ENCODE measurements at places on chromosomes 6 and 20.

DNA sequence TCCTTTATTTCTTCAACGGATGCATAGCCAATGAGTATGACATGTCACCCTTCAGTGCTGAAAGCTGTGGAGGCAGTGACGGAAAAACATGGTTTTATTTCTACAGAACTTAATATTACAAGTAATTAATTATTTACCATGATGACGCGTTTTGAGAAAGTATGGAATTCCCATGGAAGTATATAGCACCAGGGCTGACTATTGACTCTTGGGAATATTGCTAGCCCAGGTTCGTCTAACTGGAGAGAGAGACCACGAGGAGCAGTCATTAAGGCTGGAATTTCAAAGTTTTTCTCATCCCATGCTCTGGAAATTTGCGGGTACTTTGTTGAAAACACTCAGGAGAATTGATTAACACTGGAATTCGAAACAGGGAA lies 155.2 kb upstream of the PRSS16 start:
- no peak for DNase-seq

GRCh38 chr6:146700078-146700686 lies 101.4 kb downstream of the ADGB start:
- DNase-seq, result peak; percentile 60

GRCh38 chr6:163717106-163717764 lies 302.7 kb downstream of the QKI start:
- DNase-seq, result no peak

DNA sequence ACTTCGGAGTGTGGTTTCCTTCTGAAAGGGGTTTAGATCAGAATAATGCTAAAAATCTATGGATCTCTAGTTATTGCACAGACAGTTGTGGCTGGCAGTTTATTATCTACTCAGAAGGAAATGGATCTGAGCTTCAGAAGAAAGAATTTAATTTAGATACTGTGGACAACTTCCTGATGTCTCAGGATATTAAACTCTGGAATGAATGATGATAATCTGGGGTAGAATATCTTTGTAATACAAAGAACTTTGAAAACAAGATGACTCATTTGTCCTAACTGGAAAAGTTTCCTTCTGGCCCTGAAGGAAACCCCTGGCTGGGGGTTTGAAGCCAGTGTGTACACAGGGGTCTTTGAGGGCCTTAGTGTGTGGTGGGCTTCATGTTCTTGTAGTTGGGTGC lies 78.0 kb downstream of the EDN3 start:
- no peak for DNase-seq

GRCh38 chr20:10565922-10566897 lies 107.6 kb downstream of the JAG1 start:
- DNase-seq, result no peak

- DNase-seq, result no peak
These were observed 141.2 kb downstream of the NRN1 start for GRCh38 chr6:5865506-5866031.

DNA sequence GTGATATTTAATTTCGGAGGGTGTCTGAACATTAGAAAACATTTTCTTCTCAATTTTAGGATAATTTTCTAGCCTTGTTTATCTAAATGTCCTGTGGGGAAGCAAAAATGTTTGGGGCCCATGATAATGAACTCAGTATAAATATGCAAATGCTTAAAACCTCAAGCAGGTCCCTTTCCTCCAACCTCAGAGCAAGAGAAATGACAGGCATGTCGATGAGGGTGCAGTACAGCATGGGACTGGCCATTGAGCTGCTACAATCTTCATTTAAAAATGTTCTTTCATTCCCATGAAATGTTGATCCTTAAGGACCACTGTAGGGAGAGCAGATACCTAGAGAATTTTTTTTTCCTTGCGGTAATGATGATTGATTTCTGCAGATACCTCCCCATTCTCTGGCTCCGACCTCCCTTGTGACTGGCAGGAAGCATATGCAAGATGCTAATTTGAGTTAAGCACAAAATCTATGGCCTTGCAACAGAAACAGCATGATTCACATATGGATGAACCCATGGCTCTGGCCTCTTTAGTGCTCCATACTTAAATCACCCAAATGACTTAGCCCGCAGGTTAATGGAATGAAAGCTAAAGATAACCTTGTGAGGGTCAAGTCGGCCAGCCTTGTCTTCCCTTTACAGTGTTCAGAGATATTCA lies 243.3 kb downstream of the SOX4 start:
- no peak for DNase-seq

GRCh38 chr20:42496595-42496994 lies 693.1 kb downstream of the PTPRT start:
- DNase-seq, result no peak

- peak; percentile 65 for DNase-seq
These were observed 32.5 kb upstream of the ZNF184 start for GRCh38 chr6:27505209-27506027.

DNA sequence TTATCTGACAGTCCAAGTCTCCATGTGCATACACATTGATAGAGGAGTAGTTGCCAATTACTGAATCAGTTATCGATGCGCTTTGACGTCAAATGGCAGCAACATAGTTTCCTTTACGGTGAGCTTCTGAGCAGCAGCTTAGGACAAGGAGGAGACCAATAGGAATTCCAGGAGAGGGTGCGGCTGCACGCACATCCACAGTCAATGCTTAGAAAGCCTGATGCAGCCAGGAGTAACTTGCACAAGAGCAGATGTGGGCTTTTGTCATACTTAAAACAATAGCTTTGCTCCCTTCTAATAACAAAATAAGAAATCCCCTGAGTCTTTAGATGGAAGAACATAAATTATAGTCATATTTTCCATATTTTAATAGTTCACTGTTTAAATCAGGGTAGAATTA lies 442.1 kb downstream of the BCKDHB start:
- no peak for DNase-seq

DNA sequence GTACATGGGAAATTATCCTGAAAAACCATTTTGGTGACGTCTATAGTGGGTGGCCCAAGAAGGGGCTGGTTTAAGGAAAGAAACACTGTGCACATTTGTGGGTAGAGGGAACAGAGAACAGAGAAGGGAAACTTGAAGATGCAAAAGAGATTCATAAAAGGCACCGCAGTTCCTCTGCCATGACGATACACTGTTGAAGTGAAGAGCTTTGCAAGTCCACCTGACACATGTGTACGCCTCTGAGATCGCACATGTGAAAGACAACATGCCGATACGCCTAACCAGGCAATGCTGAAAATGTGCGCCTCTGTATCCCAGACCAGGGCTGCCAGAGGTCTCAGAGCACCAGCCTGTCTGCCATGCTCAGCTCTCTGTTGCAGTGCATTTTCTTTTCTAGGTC lies 180.9 kb downstream of the KIF16B start:
- DNase-seq, result no peak

GRCh38 chr20:46592580-46593362 lies 42.3 kb upstream of the OCSTAMP start:
- no peak for DNase-seq

- no peak for DNase-seq
These were observed 8.7 kb downstream of the CCDC28A start for GRCh38 chr6:138782243-138782642.

GRCh38 chr6:42427871-42428270 lies 23.9 kb downstream of the TRERF1 start:
- DNase-seq, result no peak

- no peak for DNase-seq
These were observed 474.8 kb upstream of the ID4 start for GRCh38 chr6:19362396-19362795.

DNA sequence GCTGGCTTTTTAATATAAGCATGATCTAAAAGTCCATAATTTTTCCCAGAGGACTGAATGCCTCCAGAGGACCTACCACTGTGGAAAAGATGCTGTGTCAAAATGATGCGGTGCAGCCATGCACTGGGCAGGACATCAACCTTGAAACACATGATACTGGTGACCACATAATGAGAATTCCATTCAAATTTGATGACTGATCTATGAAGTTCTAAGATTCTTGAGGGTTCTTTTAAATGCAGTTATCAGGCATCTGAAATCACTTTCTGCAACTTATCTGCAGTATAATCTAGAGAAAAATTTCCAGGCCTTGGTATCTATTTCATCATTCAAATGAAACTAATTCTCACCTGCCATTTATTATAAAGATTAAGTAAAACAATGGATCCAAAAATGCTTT lies 15.0 kb upstream of the MARCKS start:
- no peak for DNase-seq

DNA sequence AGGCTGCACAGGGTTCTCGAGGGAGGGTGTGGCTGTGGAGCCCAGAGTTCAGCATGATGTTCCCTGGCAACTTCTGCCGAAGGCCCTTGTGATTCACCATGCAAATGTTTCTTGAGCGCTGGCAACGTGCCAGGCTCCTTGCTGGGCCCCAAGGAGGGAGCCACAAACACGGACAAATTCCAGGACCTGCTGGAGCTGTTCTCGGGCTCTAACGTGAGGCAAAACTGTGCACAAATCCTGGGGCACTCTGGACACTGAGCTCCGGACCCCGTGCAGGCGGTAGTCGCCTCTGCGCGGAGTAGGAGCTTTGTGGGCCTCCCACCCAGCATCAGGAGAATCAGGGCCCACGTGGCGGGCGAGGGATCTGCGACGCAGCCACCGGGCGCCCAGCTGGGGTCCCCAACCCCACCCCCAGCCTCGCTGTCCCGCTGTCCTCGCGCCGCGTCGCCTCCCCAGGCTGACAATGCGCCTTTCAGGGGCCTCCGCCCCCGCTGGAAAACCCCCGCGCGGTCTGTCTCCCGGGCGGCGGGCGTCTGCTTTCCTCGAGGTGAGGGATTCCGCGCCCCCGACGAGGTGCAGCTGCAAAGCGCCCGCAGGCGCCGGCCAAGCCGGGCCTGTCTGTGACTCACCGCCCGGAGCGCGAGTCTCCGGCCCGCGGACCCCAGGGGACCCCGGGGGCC lies 31.7 kb upstream of the SCUBE3 start:
- peak; percentile 58 for DNase-seq

GRCh38 chr6:133062696-133063306 lies 178.4 kb upstream of the EYA4 start:
- no peak for DNase-seq

DNA sequence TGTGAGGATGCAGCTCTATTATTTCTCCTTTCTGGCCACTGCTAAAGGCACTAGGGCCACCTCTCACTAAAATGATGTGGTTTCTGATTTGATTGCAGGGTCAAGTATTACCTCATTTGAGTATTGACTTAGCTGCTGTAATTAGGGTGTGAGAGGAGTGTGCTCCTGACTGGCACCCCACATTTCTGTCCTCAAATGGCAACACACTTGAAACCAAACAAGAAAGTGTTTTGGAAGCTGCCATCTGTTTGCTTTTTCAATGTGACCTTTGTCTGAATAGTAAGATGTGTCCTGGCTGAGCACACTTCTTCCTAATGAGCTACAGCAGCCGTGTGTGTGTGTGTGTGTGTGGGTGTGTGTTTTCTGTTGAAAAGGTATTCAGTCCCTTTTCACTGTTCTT lies 62.8 kb upstream of the SCP2D1 start:
- DNase-seq, result no peak

DNA sequence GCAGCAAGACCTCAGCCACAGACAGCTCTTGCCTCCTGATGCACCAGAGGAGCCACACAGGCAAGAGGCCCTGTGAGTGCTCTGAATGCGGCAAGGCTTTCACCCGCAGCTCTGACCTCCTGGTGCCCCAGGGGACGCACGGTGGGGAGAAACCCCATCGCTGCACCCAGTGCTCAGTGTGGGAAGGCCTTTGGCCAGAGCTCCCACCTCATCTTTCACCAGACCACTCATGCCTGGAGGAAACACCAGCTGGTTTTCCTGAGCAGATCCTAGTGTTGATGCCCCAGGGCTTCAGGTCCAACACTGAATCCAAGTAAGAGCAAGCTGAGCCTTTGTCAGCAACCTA lies 37.0 kb upstream of the XRN2 start:
- DNase-seq, result no peak

DNA sequence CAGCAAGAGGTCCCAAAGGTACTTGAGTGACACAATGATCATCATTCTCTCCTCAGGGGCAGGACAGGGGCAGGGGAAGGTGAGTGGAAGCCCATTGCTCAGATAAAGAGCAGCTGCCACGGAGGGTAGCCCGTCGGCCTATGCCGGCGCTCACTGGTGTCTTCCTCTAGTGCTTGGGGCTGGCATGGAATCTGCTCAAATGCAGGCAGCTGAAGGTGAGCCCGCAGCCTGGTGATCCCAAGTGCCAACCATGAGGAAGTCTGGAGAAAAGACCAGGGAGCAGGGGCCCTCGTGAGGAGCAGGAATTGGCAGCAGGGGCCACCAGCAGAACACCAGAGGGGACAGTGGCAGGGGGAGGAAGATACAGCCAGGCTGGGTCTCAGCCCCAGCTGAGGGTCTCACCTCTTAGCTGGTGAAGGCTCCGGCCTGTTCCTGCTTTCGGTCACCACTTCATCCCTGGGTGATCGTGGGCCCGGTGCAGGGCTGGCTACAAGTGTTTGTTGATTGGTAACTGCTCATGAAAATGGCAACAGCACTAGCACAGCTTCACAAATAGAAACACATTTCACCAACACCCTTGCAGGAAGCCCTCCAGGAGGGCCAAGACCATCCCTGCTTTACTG lies 24.7 kb downstream of the RBCK1 start:
- DNase-seq, result no peak

GRCh38 chr20:58664883-58665282 lies 13.8 kb downstream of the STX16 start:
- no peak for DNase-seq

DNA sequence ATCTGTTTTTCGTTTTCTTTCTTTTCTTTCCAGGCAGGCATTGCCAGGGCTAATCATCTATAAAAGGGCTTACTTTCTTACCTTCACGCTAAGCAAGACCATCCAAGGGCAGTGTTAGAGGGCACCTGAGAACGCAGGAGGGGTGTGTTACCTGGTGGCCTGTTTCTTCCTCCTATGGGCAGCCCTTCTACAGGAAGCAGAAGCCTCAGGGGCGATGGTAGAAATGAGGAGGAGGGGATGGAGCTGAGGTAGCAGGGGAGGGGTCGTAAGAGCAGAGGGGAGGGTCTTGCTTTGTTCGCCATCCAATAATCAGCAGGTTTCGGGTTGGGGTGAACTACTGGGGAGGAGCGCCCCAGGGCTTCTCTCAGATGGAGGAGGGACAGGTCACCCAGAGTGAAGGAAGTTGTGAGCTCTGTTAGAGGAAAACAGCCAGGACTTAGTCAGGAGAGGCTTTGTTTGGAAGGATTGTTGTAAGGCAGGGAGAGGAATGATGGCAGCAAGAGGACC lies 1.5 kb upstream of the CCR6 start:
- DNase-seq, result no peak

DNA sequence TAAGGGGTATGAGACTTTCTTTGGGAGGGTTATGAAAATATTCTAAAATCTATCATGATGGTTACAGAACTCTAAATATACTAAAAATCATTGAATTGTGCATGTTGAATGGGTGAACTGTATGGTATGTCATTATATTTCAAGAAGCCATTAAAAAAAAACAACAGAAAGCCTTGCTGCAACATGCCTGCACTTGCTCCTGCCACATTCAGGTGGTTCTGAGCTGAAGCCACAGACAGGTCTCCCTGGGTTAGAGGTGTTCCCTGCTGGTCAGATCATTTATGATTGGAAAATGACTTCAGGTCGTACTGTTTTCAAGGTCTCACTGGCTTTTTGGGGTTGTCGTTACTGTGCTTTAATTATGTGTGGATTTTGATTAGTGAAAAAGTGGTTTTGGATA lies 13.3 kb downstream of the GMPR start:
- no peak for DNase-seq

Measured in urothelium cell line (cell line).